ENCODE measurements at places on chromosomes 4 and X.

GRCh38 chr4:168841000-168841671 lies 168.9 kb downstream of the CBR4 start:
- peak; percentile 62 for DNase-seq

DNA sequence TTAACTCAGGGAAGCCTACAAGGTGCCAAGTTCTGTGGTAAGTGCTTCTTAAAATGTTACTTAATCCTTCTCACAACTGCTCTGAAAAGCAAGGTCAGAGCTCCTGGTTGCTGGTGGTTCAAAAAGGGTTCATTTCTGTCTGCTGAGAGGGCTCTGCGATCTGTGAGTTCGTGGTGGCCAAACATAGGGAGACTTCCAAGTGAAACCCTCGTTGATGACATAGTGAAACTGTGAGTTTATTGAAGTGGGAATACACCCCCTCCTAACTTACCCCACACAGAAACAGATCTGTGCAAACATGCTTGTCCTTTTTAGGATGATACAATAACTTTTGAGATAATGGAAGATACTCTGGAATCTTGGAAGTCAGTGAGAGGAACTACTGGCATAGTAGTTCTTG lies 164.8 kb upstream of the PGRMC2 start:
- DNase-seq = no peak

GRCh38 chr4:156606554-156607477 lies 364.8 kb downstream of the PDGFC start:
- no peak for DNase-seq

GRCh38 chr4:62130230-62130629 lies 930.1 kb downstream of the ADGRL3 start:
- DNase-seq = no peak

DNA sequence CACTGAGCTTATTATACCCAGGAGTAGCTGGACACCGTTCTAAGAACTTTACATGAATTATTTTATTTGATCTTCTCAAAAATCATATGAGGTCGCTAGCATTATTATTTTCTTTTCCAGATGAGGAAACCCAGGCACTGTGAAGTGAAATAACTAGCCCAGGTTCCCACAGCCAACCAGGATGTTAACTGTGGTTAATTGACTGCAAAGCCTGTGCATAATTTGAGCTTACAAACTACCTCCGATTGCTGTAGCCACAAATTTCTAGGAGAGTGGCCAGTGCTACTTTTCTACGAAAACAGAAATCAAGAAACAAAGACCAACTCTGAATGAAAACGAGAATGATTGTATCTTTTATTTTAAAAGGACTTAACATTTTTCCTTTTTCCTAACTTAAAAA lies 27.2 kb downstream of the SPRY1 start:
- DNase-seq = no peak

- DNase-seq = no peak
Measured at GRCh38 chr4:4376074-4376473, 10.8 kb upstream of the NSG1 start.

- no peak for DNase-seq
Measured at GRCh38 chrX:23736030-23736429, 7.0 kb downstream of the ACOT9 start.

DNA sequence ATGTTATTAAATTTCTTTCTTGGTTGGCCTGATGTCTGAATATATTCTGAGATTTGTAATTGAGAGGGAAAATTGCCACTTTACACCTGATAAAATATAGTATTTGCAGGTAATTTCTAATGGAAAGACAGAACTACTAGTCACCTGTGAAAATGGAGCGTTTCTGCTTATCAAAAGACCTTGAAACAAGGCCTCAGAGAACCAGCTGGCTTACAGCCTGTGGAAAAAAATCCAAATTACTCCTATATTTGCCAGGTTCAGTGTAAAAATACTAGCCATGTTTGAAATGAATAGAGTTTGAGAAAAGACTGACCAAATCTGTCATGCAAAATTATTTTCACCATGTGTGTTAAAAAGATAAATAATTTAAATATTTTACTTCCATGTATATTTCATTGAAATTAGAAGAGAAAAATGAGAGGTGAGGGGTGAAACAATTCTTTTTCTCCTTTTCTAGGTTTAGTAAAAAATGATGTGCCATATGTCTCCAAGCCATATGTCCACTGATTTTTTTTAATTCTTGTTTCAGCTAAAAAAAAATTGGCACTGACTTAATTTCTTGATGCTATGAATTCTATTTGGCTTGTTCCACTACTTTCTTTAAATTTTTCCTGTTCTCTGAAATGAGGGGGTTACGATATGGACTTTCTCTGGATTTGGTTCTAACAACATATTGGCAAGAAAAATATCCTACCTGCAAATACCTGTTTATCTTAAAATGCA lies 464.9 kb downstream of the GRXCR1 start:
- DNase-seq = no peak

DNA sequence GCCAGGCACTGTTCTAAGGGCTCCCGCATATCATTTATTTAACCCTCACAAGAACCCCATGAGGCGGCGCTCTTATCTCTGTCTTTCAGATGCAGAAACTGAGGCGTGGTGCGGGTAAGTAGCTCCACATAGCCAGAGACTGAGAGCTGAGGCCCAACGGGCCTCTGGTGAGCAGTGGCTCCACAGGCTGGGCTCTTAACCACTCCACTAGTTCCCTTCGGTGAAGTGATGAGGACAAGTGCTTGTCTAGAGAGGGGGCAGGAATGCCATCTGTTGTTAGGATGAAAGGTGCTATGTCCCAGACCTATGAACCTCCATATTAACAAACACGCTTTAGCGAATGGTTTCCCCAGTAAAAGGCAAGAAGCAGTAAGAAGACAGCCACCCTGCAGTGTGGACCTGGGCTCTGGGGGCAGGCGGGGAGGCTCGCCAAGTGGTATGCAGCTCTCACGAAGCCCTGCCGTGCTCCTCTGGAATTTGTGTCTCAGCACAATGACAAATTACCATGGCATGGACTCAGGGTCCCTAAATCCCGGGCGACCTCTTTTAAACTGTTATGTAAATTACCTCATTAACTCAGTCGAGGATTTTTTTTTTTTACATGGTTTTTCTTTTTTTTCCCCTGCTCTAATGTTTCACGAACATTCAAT lies 20.9 kb upstream of the S100G start:
- no peak for DNase-seq

GRCh38 chr4:148068065-148068911 lies 336.4 kb downstream of the ARHGAP10 start:
- no peak for DNase-seq
